ENCODE measurements at places on chromosomes 6 and 20.

GRCh38 chr20:33177866-33178265 lies 9.9 kb downstream of the BPIFA2 start:
- DNase-seq = no peak

DNA sequence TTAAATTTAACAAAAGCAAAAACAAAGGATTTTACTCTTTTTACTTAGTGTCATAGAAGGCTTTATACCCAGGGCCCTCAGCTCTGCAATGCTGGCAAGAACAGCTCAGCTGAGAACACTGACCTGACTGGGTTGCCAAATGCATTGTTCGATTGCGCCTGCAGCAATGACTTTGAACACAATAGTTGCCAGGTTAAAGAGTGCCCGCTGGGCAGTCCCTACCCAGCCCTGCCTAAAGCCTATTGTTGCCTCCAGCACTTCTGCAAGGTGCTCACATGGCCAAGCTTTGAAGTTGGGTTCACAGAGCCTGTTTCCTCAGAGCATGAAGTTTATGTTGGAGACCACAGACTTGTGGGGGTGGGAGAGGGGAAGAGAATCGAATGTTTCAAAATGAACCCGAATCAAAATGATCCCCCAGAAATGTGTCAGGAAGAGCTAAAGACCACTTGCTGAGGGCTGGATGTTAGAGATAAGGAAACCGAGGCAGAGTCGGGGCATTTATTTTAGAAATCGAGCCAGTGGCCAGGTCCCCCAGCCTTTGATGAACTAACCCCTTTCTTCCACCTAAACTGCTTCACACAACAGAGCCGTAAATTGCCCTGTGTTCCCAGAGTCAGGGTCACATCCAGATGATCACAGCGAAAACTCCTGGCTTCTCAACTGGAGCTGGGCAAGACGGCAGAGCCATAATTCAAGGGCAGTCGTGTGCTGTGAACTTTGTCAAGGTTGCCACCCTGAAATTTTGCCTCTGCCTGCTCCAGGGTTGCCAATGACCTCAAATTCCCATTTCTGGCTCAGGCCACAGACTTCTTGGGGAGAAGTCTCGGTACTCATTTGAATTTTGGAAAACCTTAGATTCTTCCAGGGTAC lies 55.0 kb downstream of the FOXA2 start:
- no peak for DNase-seq

DNA sequence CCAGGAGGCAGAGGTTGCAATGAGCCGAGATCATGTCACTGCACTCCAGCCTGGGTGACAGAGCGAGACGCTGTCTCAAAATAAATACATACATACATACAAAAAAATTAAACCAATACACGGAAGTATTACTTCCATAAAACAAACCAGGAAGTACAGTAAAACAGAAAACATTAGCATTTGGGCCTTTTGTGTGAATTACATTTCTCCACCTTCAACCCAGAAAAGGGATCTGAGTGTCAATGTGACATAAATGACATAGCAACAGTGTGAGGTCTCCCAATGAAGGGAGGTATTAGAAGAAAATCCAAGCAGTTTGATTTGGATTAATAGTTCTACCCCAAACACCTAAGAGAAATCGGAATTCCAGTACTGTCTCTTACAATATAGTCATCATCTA lies 10.1 kb downstream of the CSNK2A1 start:
- DNase-seq = no peak

- DNase-seq = no peak
Measured at GRCh38 chr6:140677781-140678528, 1303.5 kb upstream of the CITED2 start.

DNA sequence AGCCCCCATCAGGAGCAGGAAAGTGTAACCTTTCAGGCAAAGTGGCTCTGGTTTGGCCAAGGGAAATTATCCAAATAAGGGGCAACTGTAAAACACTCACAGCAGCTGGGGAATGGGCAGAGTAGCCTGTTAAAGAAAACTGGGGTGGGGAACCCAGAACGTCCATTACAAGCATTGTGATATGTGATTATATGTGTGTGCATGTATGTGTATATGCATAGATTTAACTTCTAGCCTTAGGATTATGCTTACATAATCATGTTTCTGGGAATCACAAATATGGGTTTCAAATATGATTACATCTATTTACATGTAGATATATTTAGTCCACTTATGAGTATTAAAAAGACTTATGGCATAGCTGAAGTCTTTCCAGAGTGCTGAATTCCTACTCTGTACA lies 278.1 kb upstream of the JAG1 start:
- DNase-seq = no peak

DNA sequence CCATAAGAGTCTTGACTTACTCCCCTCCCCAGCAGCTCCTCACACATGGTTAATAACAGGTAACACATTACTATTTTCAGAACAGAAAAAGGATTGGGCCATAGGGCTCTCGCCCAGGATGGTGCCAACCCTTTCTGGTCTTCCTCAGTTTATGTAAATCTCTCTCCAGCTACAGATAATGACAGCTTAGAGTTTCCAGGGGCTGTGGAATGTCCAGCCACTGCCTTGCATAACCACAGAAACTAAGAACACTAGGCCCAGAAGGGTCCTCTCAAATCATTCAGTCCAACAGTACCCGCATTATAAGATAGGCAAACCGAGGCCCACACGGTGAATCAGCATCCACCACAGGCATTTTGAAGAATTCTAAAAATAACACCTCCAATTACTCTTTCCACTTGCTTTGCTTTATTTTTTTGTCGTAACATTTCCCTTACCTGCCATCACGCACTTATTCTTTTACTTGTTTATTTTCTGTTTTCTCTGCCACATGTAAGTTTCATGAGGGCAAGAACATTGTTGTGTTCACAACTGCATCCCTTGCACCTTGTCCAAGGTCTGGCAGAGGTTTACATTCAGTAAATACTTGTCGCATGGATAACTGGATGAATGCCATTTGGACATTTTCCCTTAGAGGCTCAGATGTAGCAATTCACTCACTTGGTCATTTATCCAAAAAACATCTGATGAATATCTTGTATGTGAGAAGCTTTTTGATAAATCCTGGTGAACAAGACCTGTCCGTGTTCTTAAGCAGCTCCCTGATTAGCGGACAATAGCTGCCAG lies 6.4 kb upstream of the SDC4 start:
- DNase-seq = no peak

DNA sequence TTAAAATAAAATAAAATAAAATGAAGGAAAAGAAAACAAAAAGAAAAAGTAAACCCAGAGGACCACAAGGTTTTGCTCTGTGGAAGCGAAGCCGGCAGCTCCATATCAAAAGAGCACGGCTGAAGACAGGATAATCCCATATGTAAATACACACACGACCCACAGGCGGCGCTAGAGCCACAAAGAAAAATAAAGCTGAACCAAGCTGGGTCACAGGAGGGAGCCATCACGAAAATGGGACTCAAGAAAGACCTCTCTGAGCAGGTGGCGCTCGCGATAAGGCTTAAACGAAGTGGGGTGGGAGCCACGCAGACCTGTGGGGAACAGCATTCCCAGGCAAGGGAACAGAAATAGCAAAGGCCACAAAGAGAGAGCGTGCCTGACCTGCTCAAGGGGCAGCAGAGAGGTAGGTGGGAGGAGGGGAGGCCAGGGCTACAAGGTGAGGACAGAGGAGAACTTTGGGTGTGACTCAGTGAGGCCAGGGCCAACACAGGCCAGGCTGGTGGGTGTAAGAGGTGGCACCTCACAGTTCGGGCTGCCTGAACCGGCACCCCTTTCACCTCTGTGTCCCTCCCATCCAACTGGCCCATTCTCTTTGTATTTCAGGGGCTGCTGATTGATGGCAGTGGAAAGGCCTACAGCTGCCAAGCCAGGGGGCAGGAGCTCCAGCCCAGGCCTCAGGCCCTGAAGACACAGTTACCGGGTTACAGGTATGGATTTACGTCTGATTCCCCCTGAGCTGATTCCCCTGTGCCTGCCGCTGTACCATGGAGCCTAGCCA lies 26.0 kb downstream of the PTGIS start:
- peak; percentile 30 for DNase-seq

- no peak for DNase-seq
Measured at GRCh38 chr20:15799871-15800270, 773.4 kb downstream of the KIF16B start.

- DNase-seq = no peak
Measured at GRCh38 chr6:167238694-167239467, 52.2 kb upstream of the UNC93A start.

GRCh38 chr6:71246596-71246995 lies 42.0 kb upstream of the OGFRL1 start:
- no peak for DNase-seq

DNA sequence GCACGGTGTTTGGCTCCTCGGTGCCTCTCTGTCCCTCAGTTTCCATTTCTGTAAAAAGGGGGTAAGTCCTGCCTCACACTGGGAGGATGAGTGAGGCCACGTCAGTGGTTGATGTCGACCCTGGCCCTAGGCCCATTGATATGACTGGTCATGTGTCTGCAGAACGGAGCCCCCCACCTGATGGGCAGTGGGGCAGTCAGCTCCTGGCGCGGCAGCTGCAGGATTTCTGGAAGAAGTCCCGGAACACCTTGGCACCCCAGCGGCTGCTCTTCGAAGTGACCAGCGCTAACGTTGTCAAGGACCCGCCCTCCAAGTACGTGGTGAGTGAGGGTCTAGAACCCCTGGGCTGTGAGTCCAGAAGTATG lies 1.2 kb downstream of the SNX21 start:
- DNase-seq = no peak

GRCh38 chr6:117932676-117933075 lies 25.6 kb downstream of the SLC35F1 start:
- no peak for DNase-seq

DNA sequence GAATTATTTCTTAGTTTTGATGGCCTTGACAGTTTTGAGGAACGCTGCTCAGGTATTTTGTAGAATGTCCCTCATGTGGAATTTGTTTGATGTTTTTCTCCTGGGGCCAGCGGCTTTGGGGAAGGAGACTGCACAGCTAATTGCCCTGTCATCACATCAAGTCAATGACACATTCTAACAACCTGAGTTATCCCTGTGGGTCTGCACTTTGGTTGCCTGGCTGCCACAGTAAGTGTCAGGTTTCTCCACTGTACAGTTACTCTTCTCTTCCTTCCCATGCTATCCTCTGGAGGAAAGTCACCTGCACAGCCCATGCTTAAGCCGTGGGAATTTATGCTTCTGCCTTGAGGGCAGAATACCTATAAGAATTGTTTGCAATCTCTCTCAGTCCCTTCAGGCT lies 1.4 kb upstream of the TREML4 start:
- DNase-seq = no peak

- DNase-seq = no peak
Measured at GRCh38 chr20:51650685-51651134, 108.2 kb upstream of the NFATC2 start.

DNA sequence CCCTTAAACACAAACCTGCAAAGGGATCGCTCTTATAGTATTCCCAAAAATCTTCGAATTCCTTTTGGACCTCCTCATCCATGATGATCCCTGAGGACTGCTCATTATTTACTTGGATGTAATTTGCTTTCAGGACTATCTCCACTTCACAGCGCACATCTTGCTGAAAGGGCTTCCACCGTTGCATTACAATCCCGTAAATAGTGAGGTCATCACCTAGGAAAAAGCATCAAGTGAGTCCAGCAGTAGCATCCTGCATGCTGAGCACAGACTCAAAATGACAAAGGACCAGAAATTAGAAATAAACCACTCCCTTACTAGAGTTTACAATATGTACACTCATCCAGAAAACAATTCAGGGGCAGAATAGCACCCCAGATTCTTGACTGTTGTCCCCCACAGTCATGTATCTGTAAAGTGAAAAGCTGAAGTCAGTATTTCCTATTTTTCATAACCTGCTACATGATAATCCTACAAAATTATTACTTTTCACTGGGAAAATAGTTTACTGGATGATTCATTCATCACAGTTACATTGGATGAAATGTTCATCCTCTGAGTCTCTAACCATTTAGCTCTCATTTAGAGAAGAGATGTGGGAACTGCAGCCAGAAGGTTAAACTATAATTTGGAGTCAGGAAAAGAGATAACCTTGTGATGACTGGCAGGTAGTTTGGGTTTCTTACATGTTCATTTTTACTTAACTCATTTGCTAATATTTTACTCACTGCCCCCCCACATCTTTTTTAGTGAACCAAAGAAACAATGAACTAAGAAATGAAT lies 17.2 kb downstream of the MCM9 start:
- DNase-seq = no peak

- DNase-seq = no peak
Measured at GRCh38 chr6:121759370-121759769, 323.9 kb downstream of the GJA1 start.

GRCh38 chr20:50146732-50147662 lies 6.5 kb downstream of the PEDS1 start:
- DNase-seq = no peak

- peak; percentile 80 for DNase-seq
Measured at GRCh38 chr20:48051794-48052474, 266.7 kb upstream of the SULF2 start.

DNA sequence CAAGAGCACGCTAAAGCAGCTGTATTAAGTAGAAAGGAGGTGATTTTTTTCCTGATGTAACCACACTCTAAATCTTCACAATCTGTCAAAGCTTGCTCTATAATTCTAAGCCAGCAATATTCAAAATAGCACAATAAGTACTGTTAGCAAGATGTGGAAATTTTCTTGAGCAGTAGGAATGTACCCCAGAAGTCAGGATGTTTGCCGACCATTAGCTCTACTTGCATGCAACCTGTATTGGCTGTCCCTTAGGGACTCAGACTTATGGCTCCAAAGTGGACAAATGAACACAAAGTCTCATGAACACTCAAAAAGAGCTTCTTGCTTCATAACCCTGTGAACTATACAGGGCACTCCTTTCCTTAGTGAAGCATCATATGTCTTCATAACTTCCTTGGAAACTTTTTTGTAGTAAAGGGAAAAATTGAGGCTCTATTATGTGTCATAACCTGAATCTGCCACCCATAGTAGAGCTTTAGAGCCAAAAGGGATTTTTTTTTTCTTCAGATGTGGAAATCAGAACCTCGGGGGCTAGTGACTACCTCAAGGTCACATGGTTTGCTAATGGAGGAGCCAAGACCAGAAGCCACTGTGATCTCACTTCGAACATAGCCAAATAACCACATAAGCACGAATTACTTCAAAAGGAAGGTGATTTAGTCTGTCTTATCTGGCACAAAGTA lies 54.5 kb downstream of the ADGRG6 start:
- DNase-seq = no peak

DNA sequence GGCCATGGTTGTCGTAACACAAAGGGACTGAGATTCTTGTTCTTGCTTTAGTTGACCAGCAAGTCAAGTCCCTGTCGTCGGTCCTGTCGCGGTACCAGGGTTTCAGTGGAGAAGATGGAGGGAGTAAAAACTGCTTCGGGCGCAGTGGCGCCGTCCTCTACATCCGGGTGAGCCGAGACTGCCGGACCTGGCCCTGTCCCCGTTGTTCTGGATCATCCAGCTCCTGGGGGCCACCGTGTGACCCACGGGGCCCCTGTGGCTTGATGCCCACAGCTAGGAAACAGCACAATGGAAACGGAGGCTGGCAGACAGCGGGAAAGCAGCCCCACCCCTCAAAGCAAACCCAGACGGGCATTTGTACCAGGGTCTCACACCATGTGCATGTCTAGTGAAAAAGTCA lies 15.0 kb downstream of the MTG2 start:
- DNase-seq = no peak

DNA sequence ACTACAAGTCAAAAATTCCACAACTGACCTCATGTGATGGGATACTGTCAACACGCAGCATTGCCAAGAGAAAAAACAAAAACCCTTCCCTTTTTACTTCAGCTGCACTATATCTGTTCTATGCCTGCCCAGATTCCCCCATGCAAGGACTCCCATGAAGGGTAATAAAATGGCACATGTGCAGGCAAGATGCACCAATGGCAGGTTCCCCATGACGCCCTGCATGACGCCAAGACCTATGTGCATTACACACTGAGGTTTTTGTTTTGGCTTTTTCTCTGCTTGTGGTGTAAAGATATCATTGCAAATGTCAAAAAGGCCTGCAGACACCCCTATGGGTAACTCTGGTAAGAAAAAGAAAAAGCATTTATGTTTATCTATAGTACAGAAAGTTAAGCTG lies 403.4 kb downstream of the HDGFL1 start:
- DNase-seq = no peak

Data from amniotic stem cell (primary cell).